ENCODE measurements at places on chromosomes 2 and 18.

DNA sequence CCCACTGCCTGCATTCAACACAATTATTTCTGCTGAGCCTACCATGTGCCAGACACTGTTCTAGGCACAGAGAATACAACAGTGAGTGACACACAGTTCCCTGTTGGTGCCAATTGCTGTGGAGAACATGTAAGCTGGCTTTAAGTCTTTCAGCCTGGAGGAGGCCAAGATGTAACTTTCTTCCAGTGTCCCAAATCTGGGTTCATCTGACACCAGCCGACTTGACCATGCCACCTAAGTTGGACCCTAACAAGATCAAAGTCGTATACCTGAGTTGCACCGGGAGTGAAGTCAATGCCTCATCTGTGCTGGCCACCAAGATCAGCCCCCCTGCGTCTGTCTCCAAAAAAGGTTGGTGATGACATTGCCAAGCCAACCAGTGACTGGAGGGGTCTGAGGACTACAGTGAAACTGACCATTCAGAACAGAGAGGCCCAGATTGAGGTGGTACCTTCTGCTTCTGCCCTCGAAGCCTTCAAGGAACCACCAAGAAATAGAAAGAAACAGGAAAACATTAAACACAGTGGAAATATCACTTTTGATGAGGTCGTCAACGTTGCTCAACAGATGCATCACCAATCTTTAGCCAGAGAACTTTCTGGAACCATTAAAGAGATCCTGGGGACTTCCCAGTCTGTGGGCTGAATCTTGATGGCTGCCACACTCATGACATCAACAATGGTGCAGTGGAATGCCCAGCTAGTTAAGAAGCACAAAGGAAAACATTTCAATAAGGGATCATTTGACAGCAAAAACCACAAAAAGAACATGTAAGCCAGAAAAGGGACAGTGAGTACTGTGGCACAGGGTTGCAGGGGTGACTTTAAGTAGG is 6.3 kb downstream of the TRABD2A start:
- peak; percentile 44 for DNase-seq

GRCh38 chr2:4604767-4605166 is 901.4 kb downstream of the DCDC2C start:
- DNase-seq, result no peak

DNA sequence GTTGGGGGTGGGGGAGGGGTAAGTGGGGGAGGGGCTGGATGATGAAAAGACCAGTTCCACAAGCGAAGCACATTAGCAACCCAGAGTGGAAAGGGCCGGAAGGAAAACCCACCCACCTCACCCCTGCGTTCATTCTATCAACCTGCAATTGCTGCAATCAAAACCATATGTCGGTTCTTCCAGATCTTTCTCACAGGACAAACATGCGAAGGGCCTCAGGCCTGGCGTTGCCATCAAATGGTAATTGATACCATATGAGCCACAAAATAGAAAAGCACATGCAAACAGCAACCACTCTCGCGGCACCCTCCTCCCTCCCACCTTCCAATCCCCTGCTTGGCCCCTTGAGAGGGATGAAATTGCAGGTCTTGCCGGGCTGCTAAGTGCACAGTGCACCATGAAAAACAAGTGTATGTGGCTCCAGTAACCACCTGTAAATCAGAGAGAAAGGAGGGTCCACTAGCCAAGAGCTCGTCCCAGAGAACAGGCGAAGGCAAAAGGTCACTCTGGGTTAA is 287.5 kb downstream of the TCF4 start:
- DNase-seq, result no peak

DNA sequence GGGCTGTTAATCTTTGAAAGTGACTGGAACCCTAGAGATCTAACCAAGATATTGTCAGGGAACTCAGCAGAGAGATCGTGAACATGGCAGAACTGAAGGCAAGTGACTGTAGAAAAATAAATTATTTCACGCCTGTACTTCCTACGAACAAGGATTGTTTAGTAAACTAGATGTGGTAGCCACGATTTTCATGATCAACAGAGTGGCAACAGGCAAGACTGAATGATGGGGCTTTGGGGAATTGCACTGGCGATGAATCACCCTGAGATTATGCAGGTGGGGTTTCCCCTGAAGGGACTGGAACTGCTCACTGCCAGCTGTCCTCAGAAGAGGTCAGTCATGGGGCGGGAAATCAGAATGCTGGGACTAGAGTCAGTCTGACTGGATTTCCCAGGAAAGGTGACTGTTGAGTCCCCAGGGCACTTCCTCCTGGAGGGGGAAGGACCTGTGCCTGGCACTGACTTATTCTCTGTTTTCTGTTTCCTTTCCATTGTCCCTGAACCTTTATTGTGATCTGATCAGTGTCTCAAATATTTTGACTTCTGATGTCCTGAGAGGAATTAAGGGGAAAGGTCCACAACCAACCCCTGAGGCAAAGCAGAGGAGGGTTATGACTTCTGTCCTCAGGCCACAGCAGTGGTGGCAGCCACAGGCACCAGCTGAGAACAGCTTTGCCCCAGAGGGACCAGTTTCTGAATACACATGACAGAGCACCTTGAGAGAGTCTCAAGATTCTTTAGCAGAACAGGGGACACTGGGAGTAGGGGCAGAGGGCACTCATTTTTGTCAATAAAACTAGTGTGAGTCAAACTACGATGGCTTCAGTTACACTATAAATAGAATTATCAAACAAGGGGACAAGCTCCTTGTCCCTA is 70.0 kb downstream of the NAB1 start:
- DNase-seq, result no peak

DNA sequence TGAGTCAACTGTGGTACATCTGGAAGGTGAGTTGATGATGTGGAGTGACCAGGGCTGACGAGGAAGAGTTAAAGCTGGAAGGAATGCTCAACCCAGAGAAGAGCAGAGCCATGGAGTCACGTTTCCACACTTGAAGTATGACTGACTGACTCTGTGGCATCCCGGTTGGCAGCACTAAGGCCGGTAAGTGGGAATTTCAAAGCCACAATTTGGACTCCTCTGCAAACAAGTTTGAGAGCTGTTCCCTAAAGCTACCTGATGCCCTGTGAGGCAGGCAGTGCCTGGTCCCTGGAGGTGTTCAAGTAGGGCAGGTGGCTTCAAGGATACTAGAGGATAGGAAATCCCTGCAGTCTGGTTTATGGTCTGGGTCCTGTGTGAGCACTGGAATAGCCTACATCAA is 69.3 kb upstream of the ITGB6 start:
- peak; percentile 10 for DNase-seq

DNA sequence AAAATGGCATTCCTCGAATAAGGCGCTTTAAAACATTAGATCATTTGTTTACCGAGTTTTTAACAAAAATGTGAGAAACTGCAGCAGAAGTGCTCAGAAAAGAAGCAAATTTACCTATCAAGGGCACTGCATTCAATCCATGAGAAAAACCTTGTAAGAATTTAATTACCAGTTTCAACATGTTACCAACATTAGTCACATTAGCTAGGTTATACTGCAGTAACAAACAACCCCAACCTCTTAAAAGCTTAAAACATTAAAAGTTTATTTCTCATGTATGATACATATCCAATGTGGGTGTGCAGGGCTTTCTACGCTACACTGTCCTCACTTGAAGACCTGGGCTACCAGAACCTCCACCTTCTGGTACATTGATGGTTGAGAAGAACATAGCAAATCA is 68.1 kb upstream of the CCBE1 start:
- no peak for DNase-seq

DNA sequence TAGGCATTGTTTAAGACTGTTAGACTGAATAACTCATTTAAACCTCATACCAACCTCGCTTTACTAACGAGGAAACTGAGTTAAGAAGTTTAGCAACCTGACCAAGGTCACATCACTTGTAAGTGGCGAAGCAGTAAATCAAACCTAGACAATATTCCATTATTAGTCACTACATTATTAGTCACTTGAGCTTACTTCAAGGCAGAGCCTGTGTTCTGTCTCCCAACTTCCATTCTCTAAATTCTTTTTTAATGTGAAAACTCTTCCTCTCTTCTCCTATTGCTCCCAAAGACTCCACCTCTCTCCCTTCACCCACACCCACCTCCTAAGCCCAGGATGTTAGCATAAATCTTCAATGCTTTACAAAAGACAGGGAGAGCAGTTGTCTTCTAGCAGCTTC is 156.5 kb downstream of the ARL6IP6 start:
- no peak for DNase-seq

GRCh38 chr2:109447251-109447661 is 166.5 kb downstream of the SEPTIN10 start:
- no peak for DNase-seq

DNA sequence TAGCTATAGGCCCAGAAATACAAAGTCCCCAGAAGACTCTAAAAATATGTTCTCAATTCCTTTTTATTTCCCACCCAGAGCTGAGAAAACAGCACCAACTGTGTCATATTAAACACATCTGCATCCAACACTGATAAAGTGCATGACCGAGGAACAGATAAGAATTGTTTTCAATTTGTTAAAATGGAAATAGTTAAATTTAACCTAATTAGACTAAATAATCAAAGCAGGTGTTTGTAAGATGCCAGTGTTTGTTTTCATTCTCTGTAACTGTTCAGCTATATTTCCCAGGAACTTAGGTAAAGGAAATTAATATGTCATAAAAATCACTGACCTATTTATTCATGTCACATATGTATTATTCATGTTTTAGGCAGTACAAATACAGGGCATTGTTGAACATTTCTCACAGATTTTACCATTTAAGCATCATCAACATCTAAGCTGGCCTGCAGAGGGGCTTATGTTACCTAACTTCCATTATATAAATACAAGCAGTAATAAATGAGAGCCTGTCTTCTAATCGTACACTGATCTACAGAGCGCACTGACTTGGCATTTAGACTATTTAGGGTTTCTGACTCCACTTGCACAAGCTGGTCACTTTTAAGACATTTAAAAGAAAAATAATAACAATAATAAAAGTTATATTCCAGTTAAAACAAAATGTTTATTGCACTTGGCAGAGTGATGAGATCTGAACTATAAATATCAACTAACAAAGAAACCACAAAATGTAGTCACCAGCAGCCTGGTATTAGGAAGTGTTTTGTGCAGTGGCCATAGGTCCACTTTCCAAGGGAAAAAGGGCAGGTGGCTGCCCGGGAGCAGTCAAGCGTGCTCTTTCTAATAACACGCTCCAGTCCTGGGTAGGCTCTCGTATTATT is 86.6 kb upstream of the ZFP36L2 start:
- DNase-seq, result no peak

DNA sequence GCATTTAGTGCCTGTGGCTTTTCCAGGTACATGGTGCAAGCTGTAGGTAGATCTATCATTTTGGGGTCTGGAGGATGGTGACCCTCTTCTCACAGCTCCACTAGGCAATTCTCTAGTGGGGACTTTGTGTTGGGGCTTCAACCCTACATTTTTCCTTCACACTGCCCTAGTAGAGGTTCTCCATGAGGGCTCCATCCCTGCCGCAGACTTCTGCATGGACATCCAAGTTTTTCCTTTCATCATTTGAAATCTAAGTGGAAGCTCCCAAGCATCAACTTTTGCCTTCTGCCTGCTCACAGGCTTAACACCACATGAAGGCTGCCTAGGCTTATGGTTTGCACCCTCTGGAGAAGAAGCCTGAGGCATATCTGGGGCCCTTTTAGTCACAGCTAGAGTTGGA is 492.7 kb downstream of the PIK3C3 start:
- DNase-seq, result no peak

GRCh38 chr2:45439788-45440773 is 171.0 kb downstream of the SRBD1 start:
- no peak for DNase-seq

- DNase-seq, result no peak
Observed at GRCh38 chr2:103977668-103978067, 876.2 kb upstream of the POU3F3 start.

DNA sequence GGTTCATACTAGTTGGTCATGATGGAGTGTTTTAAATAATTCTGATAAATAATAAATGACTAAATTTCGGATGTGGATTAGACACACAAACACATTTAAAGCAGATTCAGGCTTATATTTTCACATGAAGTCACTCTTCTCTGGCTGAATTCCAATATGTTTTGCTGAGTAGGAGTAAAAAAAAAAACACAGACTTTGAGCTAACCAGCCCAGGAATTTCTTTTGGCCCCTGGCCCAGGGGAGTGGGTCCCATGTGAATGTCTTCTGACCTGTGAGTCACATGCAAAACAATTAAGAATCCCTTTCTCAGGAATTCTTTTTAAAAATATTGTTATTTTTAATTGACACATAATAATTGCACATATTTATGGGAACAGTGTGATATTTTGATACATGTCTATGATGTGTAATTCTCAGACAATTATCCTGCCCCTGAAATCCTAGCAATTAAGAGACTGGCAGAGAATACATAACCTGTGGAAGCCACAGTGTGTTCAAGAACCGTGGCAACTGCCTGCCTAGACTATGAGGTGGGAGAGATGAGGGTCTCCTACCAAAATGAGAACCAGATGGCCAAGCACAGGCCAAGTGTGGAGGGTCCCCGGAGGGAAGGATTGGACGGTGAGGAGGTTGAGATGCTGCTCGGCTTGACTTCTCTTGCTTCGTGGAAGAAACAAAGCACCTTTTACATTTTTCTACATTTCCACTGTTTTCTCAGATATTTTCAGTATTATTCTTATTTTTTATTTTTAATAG is 236.4 kb downstream of the PIEZO2 start:
- no peak for DNase-seq

DNA sequence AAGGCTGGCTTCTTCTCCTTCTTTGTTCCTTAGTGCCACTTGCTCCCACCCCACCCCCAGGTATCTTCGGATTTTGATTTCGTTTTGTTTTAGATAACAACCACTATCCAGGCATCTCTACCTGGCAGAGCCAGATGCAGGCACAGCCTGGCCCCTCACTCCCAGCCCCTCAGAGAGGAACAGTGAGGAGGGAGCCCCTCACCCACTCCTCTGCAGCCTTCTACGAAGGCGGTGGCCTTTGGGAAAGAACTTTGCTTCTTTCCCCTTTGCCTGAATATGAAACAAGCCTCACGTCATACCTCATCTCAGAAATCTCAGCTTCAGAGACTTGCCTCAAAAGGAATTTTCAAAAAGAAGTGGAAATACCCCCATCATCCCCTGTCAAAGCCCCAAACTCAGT is 6.3 kb upstream of the CYP26B1 start:
- DNase-seq, result no peak

- DNase-seq, result peak; percentile 27
Observed at GRCh38 chr2:27735263-27735904, 36.1 kb upstream of the MRPL33 start.

- no peak for DNase-seq
Observed at GRCh38 chr2:171044416-171044815, 115.4 kb downstream of the GORASP2 start.

DNA sequence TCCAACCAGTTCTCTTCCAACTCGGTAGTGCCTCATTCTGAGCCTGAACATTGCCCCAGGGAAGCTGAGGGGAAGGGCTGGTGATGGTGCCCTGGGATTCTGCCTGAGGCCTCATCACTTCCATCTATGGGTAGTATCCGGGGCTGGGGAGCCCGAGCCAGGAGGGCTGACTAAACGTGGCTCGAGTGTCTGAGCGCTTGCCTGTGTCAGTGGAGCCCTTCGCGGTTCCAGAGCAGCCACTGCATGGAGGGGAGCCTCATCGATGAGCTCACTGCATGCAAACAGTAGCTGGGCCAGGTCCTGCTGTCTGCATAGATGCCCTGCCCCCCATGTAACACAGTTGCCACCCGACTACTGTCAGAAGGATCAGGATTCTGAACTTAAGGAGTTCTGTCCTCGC is 129.3 kb downstream of the GLI2 start:
- no peak for DNase-seq
